ENCODE measurements at places on chromosomes 7 and 10.

DNA sequence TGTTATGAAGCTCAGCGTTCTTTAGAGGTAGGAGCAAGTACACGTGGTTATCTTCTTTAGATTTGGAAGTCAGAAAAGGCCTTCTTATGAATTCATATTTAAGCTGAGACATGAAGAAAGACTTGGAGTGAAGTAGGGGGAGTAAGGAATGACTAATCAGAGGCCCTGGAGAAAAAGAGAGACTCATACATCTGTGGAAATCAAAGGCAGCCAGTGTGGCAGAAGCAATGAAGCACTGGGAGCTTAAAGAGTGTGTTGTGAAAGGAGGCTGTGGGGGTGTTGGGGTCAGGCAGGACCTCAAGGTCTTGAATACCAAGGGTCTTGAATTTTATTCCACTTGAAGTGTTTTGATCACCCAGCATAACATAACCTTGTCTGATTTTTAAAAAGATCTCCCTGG is 35.7 kb upstream of the FGL2 start:
- no peak for DNase-seq

DNA sequence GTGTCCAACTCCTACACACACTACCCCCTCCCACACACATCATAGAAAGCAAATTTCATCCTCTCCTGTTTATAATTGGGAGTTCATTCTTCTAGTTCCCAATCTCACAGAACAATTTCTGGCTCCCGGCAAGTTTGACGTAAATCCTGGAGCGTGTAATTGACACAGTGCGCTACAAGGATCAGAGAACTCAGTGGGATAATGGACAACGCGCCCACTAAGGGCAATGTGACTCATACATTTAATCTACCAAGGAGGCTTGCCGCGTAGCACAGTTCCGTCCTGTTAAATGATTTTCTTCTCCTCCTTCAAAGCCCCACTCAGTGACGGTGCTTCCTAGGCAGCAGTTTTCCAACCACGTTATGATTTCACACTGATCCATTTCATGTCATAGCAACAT is 277.6 kb downstream of the SFMBT2 start:
- peak; percentile 34 for DNase-seq

GRCh38 chr7:80942261-80943041 is 23.6 kb upstream of the SEMA3C start:
- peak; percentile 93 for DNase-seq

DNA sequence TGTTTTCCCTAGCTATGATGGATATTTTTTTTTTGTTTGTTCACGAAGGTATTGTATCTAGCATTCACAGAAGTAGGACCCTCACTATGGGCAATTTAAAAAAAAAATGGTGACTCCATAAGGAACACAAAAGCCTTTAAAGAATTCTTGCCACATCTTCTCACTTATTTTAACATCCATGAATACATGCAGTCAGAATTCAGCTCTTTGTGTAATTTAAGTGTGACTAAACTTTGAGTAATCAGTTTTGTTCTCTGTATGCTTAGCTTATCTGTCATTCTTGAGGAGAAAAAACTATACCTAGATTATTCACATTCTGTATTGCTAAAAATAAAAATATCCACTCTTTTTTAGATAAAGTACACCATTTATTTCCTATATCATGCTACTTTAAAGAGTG is 313.2 kb upstream of the KCND2 start:
- DNase-seq, result no peak

- DNase-seq, result no peak
Measured at GRCh38 chr10:107072028-107072427, 92.5 kb downstream of the SORCS1 start.

DNA sequence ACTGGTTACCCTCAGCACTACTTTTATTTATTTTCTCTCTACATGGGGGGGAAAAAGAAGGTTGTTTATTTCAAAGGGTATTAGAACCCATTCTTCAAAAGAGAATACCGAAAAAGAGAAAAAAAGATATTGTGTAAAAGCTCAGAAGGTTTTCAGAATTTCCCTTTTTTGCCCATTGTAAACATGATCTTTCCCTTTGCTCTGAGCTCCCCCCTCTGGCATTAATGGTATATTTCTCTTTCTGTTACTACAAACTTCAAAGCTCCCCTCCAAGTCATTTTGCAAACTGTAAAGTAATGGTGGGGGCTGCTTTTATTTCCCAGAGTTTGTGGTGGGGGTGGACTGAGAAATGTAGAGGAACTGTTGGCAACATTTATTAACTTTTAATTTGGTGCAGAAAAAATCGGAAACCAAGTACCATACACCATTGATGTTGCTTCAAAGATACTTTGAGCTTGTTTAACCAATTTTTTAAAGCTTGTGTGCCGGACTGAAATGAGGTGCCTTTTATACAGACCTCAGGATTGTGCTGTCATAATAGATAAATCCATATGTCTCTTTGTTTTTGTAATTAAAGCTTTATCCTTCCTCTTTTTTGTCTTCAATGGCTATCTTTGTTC is 181.5 kb downstream of the EXOC4 start:
- peak; percentile 22 for DNase-seq

DNA sequence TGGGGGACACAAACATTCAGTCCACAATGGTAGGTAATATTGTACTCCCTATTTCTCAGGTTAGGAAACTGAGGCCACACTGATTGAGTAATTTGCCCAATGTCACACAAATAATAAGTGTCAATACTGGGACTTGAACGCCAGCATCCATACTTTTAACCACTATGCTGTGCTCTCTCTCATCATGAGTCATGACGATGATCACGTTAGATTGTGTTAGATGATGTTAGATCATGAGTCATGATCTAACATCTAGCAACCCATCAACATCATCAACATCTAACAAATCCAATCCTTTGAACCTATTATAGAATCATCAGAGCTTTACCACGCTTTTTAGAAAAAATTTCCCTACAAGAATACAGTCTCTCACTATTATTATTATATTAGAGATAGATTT is 28.1 kb upstream of the HERPUD2 start:
- DNase-seq, result no peak

GRCh38 chr10:59618666-59619065 is 91.0 kb downstream of the SLC16A9 start:
- no peak for DNase-seq

GRCh38 chr7:156461881-156462665 is 178.5 kb upstream of the RNF32 start:
- DNase-seq, result no peak

GRCh38 chr7:156334636-156335035 is 305.9 kb upstream of the RNF32 start:
- DNase-seq, result no peak

GRCh38 chr10:17003151-17003550 is 126.5 kb downstream of the CUBN start:
- peak; percentile 90 for DNase-seq

DNA sequence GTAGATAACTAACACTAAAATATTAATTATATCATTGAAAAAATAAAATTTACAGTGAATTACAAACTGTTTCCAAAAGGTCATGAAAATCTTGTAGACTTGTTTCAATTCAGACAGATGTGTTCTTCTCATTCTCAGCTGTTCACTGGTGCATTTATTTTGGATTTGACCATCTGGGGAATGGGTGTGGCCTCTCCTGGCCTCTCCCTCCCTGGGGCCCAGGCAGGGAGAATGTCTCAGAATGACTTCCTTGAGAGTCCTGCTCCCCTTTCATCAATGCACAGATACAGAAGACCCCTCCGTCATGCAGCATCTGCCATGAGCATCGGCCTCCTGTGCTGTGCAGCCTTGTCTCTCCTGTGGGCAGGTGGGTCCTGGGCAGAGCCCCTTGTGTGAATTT is 192.8 kb upstream of the PRSS58 start:
- DNase-seq, result no peak

DNA sequence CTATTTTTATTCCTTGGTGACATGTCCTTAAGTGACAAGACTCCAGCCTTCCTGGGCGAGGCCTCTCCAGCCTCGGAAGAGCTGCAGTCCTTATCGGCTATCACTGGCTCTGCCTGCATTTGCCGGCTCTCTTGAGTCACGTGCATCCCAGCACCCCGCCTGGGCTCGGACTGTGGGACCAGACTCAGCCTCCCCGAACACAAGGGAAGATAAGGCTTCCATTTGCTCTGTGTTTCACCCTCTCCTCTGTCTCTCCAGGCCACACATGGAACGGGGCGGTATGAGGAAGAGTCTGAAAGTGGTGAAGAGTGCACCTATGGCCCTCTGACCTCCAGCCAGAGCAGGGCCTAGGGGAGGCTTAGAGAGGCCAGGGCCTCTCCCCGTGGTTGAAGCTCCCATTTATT is 4.7 kb downstream of the GDF2 start:
- DNase-seq, result no peak

DNA sequence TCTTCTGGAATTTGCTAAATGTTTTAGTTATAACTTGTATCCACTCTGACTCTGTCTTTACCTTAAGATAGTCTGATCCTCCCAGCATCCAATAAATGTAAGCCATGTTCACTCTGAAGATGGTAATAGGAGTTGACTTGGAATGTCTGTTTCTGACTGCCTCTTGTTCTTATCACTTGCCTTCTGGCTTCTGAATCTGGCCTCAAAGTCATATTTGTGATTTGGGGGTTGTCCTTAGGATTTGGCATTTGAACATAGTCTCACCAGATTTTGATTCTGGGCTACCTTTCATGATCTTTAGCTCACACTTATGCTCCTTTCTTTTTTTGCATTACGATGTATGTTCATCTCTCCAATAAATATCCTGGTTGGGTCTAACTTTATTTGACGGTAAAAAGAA is 247.0 kb downstream of the SH2D4B start:
- DNase-seq, result no peak

GRCh38 chr7:27952456-27953285 is 212.7 kb downstream of the TAX1BP1 start:
- DNase-seq, result no peak

All from astrocyte of the cerebellum (primary cell).